Stimulated activated CD4-positive, alpha-beta T cell treated with anti-CD3 and anti-CD28 coated beads, TNF-alpha, amount 100 ng/mL, for 48 hours (primary cell): ENCODE measurements at places on chromosomes 3 and 15.

GRCh38 chr3:42728056-42728455 is 25.5 kb upstream of the HHATL start:
- no peak for DNase-seq

GRCh38 chr3:178271740-178272387 is 264.4 kb upstream of the KCNMB2 start:
- DNase-seq, result no peak

GRCh38 chr3:114362815-114363214 is 69.0 kb downstream of the TIGIT start:
- no peak for DNase-seq

DNA sequence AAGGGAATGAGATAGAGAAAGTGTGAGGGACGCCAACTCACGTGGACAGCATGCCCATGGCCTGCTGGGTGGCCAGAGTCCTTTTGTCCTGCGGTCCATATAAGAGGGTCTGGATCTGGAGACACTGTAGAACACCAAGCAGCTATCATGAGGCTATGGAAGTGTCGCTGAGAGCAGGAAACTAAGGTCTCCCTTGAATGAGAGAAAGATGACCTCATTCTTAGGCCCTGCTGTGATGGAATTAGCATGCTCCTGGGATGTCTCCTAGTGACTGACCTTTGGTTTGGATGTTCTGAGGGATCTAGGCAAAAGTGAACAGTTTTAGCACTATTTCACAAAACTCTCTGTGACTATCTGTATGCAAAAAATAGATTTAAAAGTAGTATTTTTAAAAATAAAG is 34.4 kb downstream of the SYNM start:
- no peak for DNase-seq

DNA sequence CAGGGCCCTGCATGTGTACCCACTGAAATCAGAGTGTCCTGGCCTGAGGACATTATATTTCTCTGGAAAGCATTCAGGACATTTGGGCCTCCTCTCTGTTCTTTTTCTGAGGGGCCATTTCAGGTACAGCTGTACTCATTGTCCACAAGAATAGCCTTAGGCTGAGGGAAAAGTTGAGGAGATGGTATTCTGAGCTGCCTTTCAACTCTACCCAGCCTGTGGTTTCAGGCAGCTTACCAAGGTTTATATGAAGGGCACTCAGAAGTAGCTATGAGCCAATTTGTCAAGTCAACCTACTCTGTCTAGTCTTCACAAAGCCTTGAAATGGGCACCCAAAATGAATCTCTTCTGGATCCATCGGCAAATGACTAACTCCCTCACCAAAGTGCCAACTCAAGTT is 9.4 kb downstream of the ATP13A4 start:
- DNase-seq, result no peak

- DNase-seq, result no peak
Observed at GRCh38 chr3:169948559-169949448, 17.8 kb upstream of the SEC62 start.

DNA sequence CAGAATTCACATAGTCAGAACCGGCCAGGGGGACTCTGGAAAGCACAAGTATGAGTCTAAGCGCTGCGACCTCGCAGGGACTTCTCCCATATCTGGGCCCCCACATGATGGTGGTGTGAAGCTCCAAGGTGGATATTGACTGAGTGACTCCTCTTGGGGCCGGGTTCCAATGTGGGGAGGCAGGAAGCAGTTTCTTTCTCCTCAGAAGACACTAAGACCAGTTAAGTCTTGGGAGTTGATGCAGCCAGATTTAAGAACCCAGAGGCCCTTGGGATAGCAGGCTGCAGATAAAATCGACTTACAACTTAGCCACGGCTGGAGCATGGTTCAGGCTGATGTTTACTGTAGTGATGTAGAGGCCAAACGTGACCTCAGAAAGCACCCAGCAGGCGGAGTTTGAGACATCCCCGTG is 55.4 kb upstream of the KLF13 start:
- no peak for DNase-seq

GRCh38 chr3:97937205-97937604 is 35.0 kb downstream of the RIOX2 start:
- DNase-seq, result no peak
